Stimulated activated CD4-positive, alpha-beta T cell treated with anti-CD3 and anti-CD28 coated beads, Interleukin-12 subunit alpha, Interleukin-12 subunit beta, amount 100 ng/mL, for 24 hours (primary cell): ENCODE measurements at places on chromosomes 6 and 20.

DNA sequence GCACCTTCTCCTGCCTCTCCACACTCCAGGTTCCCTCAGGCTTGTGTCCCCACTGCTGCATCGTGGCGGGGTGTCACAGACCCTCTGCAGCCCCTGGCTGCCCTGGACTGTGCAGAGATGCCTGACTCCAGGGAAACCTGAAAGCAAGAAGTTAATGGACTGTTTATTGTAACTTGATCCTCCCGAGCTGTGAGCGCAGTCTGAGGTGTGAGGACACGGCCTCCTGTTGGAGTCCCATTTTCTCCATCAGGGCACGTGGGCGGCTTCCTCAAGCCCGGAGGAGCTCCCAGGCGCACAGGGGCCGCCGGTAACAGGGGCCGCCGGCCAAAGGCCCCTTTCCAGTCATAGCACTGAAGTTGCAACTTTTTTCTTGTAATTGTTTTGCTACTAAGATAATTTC lies 16.9 kb downstream of the RBM38 start:
- DNase-seq, result no peak

- DNase-seq, result no peak
Observed at GRCh38 chr6:90483116-90483839, 103.6 kb downstream of the MAP3K7 start.

DNA sequence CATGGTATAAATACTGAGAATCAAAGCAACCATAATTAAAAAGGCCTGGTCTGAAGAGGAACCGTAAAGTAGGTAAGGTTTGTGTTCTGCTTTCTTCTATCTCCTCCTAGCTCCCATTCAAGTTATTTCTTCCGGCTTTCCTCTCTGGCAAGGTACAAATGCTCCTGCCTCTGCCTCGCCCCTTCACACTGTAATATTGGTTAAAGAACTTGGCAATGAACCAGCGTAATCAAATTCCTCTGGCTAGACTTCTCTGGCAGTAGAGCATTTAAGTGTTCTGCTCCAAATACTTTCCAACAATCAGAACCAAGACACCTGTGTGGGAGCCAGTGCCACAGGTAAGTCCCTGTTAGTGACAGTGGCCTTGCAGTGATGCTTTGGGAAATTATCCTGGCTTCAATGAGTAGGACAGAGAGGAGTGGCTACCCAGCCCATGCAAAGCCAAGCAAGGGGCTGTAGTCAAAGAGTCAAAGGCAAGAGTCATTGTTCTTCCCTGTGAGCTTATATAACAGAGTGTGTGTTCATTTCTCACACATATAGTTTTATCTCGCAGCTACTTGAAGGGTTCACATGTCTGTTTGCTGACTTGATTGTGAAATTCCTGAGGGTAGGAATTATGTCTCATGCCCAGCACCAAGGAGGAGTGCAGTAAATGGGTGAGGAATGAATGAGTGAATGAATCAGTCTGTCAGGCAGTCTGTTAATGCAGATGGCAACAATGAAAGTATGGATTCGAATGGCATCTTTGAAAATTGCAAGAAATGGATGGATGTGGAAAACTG lies 329.3 kb downstream of the NRN1 start:
- DNase-seq, result no peak

DNA sequence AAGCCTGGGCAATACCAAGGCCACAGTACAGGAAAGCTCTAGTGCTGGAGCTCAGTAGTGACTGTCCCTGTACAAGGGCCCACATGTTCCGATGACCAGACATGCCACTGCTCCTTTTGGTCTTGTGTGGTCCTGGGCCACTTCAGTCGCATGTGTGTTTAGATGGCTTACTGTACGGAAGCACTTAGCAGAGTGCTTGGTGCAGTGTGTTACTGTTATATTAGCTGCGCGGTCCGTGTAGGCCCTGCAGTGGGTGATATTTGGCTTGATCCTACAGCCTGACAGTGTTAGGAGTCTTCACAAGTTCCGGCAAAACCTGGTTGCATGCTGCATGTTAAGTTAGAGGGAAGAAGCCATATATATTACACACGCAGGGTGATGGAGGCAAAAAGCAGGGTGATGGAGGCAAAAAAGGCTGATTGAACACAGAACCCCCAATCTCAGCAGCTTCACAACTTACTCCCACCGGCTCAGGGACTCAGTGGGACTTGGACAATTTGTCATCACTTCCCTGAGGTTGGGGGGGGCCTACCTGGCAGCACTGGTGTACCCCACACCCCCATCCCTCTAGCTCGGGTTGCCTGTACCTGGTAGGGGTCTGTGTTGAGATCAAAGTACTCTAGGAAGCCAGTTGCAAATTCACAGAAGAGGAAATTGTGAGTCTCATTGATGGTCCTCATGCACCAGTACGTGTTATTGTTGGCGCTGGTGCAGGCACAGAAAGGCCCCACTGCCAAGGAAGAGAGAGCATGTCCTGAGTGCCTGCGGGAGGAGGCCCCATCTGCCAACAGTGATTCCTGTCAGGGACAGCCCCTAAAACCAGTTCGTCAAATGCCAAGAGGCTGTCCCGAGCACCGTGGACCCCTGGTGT lies 122.6 kb downstream of the SULF2 start:
- DNase-seq, result no peak

- DNase-seq, result no peak
Observed at GRCh38 chr6:149964308-149965193, 808 bp downstream of the ULBP1 start.

DNA sequence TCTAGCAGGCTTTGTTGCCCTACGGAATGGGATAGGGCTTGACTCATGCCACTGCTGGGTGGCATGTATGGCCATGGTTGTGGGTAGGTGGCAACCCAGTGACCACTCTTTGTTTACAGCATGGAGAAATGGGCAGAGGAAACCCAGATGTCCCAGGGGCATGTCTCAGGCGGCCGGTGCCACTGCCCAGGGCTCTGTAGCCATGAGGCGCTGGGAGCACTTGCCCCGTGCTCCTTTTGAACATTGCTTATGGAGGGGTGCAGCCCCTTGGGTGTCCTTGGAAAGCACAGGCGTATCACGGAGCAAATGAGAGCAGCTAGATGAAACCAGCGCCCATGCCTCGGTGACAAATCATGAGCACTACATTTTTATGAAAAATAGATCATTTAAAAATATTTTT lies 212.5 kb upstream of the ECI2 start:
- DNase-seq, result no peak

DNA sequence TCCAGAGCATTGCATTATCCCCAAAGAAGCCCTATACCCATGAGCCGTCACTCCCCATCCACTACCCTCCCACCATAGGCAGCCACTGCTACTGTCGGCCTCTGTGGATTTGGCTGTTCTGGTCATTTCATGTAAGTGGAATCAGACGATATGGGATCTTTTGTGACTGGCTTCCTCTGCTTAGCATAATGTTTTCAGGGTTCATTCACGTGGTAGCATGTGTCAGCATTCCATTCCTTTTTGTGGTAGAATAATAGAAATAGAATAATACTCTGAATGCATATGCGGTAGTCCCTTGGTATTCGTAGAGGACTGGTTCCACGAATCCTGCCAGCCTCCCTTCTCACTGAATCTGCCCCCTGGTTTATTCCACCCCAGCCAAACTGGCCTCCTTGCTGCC lies 402.6 kb upstream of the SULF2 start:
- no peak for DNase-seq

GRCh38 chr20:45426320-45427016 lies 10.5 kb downstream of the PIGT start:
- DNase-seq, result no peak

- DNase-seq, result no peak
Observed at GRCh38 chr6:68052234-68052633, 582.8 kb upstream of the ADGRB3 start.

- no peak for DNase-seq
Observed at GRCh38 chr20:25071734-25072133, 10.2 kb downstream of the VSX1 start.
